A172 (cell line): ENCODE measurements at places on chromosomes 13 and 19. TPM values are rescaled to one million over a fixed set of nuclear protein-coding genes. Genes with fewer than 3 reads are reported as not detected.

Gene ZNF649
- 0.78 and 2.4 TPM in 2 replicates for total RNA-seq

Gene PNMA8B
- not detected in 2 replicates for total RNA-seq

Gene PCDH9
- 0.02 TPM in 1 of 2 replicates, not detected in the other for total RNA-seq

Gene TMEM255B
- 1.8 and 2.3 TPM in 2 replicates for total RNA-seq

Gene KLK12
- not detected in 2 replicates for total RNA-seq

Gene SWSAP1
- 0.65 and 1.6 TPM in 2 replicates for total RNA-seq

Gene OSCAR
- total RNA-seq: 0.41 TPM in 1 of 2 replicates, not detected in the other

Gene CPB2
- total RNA-seq: not detected in 2 replicates

Gene C13orf42
- not detected in 2 replicates for total RNA-seq

Gene PSG4
- total RNA-seq: 75.6 and 84.3 TPM in 2 replicates

Gene SYDE1
- total RNA-seq: 61.6 and 65.7 TPM in 2 replicates

Gene CGB8
- 4.7 and 8.8 TPM in 2 replicates for total RNA-seq

Gene LRFN3
- 4.6 and 8.2 TPM in 2 replicates for total RNA-seq

Gene TPRX1
- total RNA-seq: not detected in 2 replicates

Gene NLRP9
- total RNA-seq: not detected in 2 replicates

Gene HSH2D
- not detected in 2 replicates for total RNA-seq

Gene CCDC8
- not detected in 2 replicates for total RNA-seq

Gene ANGPTL8
- total RNA-seq: not detected in 2 replicates

Gene ELL
- total RNA-seq: 9.0 and 10.3 TPM in 2 replicates

Gene HSPB6
- total RNA-seq: 0.07 and 0.72 TPM in 2 replicates

Gene LILRA6
- not detected in 2 replicates for total RNA-seq
